Cardiac septum (tissue), 1 donor: ENCODE measurements at places on chromosomes 7 and 10.

DNA sequence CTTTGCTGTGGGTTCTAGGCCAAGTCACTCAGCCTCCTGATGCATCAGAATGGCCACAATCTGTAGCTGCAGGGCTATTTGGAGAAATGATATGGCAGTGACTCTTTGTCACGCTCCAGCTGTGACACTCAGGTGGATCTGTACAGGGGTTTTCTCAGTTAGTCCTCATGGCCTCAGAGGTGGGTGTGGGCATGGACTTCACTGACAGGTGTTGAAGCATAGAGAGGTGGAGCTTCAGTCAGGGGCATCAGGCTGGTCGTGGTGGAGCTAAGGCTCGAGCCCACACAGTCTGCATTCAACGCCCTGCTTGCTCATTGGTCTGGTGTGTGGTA is 21.2 kb downstream of the PALD1 start:
- no peak for DNase-seq

- no peak for DNase-seq
These were observed 174.5 kb upstream of the HDAC9 start for GRCh38 chr7:18320971-18321567.

- DNase-seq = no peak
These were observed 30.1 kb downstream of the APBB1IP start for GRCh38 chr10:26468291-26468690.

GRCh38 chr10:124693801-124694416 is 50.3 kb downstream of the FAM53B start:
- DNase-seq = no peak

- DNase-seq = no peak
These were observed 30.4 kb downstream of the MYPN start for GRCh38 chr10:68139448-68140272.
